ENCODE measurements at places on chromosomes 2 and 18.

DNA sequence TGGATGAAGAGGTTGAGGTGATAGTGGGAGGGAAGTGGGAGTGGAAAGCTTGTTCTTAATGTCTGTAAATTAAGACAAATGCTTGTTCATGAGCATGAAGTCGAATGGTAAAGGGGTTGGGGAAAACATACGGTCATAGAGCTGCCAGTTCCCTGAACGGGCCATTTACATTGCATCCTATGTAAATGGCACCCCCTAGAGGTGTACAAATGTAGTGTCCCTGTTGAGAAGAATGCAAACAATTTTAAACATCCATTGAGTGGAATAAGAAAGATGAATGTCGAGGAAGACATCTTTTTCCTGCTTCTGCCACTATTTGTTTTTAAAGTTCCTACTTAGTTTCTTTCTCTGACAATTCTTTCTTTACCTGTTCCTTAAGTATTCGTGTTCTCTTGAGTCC, 155.7 kb downstream of the RDH14 start:
- no peak for DNase-seq

- no peak for DNase-seq
Measured at GRCh38 chr2:224014336-224014735, 24.8 kb downstream of the SERPINE2 start.

- DNase-seq: no peak
Measured at GRCh38 chr2:177118636-177119035, 94.0 kb upstream of the HNRNPA3 start.

- no peak for DNase-seq
Measured at GRCh38 chr2:234145511-234145910, 95.0 kb downstream of the SPP2 start.

DNA sequence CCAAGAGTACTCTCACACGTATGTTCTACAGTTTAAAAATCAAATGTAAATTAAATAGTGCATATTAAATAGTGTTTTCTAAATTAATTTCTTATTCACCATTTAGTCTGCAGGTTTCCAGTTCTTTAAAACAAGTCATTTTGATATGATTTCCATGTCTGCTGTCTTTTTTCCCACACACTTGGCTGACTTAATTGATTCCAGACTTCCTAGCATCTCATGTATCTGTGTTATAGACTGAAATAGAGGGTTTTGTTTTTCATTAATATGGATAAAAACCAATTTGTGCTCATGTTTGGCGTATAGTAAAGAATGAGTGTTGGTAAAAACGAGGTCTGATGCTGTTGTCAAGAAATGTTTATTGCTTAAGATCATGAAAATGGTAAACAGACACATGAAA, 104.3 kb downstream of the SRBD1 start:
- DNase-seq: peak; percentile 48

DNA sequence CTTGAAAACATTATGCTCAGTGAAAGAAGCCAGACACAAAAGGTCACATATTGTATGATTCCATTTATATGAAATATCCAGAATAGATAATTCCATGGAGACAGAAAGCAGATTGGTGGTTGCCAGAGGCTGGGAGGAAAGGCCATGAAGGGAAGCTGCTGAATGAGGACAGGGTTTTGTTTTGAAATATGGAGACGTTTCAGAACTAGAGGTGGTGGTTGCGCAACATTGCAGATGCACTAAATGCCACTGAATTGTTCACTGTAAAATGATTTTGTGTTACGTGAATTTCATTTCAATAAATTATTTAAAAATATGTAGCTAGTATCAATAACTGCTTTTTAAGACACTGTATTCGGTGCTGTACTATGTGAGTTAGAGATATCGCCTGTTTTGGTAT, 101.7 kb upstream of the ZNF236 start:
- DNase-seq: no peak

- no peak for DNase-seq
Measured at GRCh38 chr2:181991171-181991885, 5.7 kb downstream of the PPP1R1C start.

GRCh38 chr2:58959996-58960395, 718.9 kb upstream of the FANCL start:
- no peak for DNase-seq
